ENCODE measurements at places on chromosomes 1 and 21.

DNA sequence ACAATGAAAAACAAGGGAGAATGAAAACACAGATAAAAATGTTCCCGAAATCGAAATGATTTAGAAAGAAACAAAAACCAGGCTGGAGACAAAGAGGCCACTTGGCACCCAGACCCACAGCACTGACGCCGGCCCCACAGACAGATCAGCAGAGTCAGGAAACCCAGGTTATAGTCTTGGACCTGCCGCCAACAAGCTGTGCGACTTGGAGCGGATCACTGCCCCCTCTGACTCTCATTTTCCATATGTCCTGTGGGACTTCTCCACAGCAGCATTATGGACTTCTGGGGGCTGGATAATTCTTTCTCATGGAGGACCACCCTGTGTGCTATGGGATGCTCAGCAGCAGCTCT, 72.4 kb downstream of the MATN1 start:
- no peak for DNase-seq

- DNase-seq, result no peak
These were observed 2.1 kb upstream of the KCNAB2 start for GRCh38 chr1:6043561-6043960.

GRCh38 chr1:33275706-33276572, 19.6 kb downstream of the ZNF362 start:
- DNase-seq, result no peak

GRCh38 chr1:8397511-8397910, 79.6 kb downstream of the SLC45A1 start:
- DNase-seq, result peak; percentile 64

Measured in KBM-7 (cell line).